ENCODE measurements at places on chromosomes 12 and 14. TPM values are rescaled to one million over a fixed set of nuclear protein-coding genes. Genes with fewer than 3 reads are reported as not detected.

C14orf180 gene
- not detected for total RNA-seq

C14orf132 gene
- total RNA-seq = 1.2 TPM

RIMBP2 gene
- not detected for total RNA-seq

CYP46A1 gene
- total RNA-seq = 0.13 TPM

ANG gene
- total RNA-seq = 4.9 TPM

RTN1 gene
- not detected for total RNA-seq

CD27 gene
- total RNA-seq = 43.4 TPM

- DNase-seq = no peak
Observed at GRCh38 chr12:4135919-4136605, 137.5 kb upstream of the CCND2 start.

DNA sequence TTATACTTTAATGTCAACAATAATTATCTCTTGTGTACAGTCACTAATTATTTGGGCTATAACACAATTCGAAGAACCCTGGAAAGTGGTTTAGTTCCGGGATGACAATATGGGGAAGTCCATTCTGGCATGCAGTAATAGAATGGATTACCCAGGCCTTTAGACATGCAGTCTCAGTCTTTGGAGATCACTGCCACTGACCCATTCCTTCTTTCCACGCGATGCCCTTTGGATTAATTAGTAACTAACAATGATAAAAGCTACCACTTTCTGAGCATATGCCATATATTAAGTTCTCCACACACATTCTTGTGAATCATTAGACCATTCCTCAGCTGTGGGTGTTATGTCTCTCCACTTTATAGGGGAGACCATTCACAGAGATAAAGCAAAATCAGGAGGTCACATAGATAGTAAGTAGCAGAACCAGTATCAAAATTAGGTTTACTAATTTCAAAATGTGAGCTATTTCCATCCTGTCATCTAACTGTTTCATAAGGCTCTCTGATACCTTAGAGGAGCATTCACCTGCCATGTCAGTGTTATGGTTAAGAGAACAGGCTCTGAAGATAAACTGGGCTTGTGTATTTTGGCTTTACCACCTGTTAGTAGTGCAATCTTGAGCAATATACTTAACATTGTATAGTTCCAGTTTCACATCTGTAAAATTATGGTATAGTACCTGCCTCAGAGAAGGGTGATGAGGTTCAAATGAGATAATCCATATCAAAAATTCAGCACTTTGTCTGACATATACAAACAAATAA is 27.2 kb upstream of the KCNJ8 start:
- DNase-seq = no peak

DNA sequence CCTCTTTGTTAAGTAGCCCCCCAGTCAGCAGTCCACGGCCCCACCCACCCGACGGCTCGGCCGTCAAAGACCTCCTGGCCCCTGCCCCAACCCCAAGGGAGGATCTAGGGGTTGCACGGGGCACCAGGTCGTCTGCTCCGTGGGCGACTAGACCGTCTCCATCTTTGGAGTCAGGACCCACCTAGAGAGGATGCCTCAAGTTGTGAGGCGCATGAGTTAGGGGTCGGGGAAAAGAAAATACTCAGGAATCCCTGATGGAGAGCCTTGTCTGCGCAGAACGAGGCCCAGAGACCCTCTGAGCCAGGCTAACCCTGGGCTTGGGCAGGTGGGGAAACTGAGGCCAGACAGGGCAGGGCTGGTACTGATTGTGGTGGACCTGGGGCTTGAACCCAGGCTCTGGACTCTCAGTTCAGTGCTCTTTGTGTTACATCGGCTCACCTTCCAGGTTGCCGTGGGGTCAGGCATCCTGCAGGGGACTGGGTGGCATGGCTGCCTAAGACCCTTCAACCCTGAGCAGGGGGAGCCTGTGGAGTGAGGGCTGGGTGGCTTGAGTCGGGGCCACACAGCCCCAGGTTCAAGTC is 839 bp downstream of the OTUB2 start:
- DNase-seq = no peak

GRCh38 chr12:75294797-75295196 is 35.3 kb downstream of the CAPS2 start:
- DNase-seq = no peak

DNA sequence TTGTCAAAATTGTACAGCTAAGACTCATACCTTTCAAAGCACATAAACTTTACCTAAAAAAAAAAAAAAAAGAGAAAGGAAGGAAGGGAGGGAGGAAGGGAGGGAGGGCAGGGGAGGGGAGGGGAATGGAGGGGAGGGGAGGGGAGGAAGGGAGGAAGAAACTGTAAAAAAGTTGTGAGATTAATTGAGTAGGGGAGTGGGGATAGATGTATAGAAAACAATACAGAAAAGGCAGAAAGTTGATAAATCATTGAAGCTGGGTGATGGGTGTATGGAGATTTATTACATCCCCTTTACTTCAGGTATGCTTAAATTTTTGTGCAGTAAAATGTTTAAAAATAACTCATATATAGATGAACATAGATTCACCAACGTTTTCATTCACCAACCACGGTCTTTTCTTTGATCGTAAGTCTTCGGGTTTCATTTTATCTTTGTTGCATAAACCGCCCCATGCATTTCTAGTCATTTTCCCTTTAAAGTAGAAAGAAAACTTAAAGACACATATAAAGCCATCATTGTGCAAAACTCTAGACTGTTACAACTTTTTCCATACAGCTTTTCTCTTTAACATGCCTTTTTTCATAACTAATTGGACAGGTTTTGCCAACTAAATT is 191.2 kb upstream of the KRR1 start:
- no peak for DNase-seq

DNA sequence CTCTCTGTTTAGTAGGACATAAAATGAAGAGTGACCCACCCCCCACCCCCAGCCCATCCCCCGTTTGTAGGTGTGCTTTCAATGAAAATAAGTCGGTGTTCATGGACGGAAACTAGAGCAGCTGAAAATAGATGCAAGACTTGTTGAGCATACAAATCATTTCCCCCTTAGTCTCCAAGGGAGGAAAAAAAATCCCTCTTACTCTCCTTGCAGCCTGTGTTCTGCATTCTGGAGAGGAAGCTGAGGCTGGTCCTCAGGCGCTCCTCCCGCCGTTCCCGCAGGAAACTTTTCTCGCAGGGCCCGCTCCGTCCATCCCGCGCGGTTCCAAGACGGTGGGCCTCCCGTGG is 259.0 kb upstream of the E2F7 start:
- no peak for DNase-seq

DNA sequence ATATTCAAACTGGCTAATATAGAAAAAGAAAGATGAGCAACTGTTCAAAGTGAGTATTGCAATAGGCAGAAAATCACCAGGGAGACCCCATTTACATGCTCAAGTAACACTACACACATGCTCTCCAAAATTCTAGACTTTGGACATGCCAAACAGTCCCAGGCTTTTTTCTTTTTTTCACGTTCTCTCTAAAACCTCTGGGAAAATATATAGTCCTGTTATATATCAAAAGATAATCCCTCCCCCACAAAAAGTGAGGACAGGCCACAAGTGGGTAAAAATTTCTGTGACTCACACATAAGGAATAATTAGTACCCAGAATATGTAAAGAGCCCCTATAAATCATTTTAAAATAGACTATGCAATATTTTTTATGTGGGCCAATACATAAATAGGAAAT is 55.2 kb downstream of the EFCAB11 start:
- DNase-seq = no peak

DNA sequence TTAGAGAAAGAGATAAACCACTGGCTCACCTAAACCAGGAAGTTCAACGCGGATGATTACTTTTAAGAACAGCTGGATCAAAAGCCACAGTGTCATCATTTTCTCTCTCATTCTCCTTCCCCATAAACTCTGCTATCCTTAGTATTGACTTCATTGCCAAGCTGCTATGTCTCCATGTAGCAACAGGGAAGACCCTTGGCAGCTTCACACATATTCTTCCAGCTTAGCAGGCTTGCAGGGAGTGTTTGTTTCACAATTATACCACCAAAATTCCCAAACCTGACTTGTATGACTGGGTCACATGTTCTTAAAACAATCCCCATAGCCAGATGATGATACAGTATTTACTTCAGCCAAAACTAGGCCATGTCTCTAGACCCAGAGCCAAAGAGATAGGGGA is 235.5 kb downstream of the PAWR start:
- no peak for DNase-seq

Data from activated CD4-positive, alpha-beta memory T cell treated with anti-CD3 and anti-CD28 coated beads, Interleukin-2, amount 10 ng/mL, durations not matched to agents 7 days and 5 days (primary cell).